ENCODE measurements at places on chromosomes 7 and 10.

DNA sequence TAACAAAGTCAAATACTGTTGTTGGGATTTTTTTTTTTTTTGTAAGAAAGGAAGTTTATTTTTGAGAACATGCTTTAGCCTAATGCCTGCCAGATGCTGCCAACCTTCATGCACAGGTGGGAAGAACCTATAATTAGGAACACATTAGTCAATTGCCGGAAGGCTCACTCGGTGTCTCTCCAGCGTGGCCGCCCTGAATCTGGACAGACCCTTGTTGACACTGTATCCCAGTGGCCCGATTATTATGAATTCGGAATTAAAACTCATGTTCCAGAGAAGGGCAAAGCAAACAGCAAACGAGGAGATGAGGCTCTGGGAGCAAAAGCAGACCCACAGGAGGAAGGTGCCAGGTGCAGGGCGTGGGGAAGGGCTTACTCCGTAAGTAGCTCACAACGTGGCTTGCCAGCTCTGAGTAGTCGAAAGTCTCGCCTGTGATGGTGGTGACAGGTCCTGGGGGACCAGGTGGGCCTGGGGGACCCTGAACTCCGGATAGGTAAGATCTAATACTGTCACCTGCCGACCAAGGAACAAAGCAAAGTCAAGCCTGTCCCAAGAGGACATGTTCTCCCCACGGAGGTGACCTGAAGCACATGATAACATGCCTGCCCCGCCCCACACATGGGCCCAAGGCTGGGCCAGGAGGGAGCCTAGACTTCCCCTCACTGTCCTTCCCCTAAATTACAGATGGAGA is 48.3 kb downstream of the COL17A1 start:
- DNase-seq = no peak

DNA sequence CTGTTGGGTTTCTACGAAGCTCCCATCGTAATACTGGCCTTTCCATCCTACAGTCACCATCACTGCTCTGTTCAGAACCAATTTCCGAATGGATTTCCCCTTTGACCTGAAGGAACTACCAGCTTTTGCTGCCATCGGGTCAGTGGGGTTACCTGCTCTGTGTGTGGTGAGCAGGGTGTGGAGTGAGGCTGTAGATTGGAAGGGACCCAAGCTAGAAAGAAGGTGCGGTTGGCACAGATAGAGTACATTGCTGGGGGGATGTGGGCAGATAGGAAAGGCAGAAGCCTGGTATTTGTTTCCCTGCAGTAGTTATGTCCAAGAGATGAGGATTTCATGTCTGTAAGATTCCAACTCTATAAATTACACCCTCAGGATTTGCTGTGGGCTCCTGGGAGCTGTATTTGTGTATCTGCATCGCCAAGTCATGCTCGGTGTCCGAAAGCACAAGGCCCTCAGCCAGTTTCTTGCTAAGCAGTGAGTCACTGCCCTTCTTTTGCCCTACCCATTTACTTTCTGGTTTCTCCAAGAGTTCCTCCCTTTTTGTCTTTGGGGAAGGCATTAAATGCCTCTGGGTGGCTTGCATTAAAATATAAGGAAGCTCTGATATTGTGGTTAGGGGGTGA is 15.4 kb downstream of the CLCN1 start:
- no peak for DNase-seq

GRCh38 chr7:131890176-131890575 is 333.7 kb upstream of the PODXL start:
- no peak for DNase-seq

DNA sequence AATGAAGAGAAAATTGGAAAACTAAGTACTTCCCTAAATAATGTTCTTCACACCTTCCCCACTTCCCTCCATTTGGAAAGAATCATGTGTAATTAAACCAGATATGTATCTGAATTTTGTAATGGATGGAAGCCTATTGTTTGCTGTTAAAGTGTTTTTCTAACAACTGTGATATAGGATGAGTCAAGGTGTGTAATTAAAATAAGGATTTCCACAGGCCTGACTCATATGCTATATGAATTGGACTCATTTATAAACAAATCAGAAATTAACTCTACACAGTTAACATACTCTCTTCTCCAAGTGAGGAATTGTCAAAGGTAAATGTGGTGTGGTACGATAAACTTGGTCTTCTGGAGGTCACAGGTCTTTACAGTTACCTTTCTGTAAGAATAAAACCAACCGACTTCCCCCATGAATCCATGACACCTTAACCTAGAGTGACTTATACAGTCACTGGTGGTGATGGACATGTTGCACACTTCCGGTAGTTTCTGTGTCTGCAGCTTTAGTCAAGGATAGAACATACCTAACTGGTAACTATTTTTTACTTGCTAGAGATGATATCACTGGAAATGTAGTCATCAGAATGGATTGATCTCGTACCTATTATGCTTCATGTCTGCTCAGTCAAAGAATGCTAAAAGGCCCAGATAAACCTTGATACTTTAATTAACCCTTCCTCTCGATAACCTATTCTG is 12.8 kb downstream of the PNLIPRP3 start:
- DNase-seq = no peak

GRCh38 chr10:42638821-42639270 is 476 bp upstream of the ZNF33B start:
- no peak for DNase-seq
